ENCODE measurements at places on chromosomes 4 and X.
A peak's percentile ranks its signal among the peaks of the same experiment; 100 is the strongest.

- DNase-seq: no peak
These were observed 51.7 kb downstream of the TMEM154 start for GRCh38 chr4:152628128-152628527.

DNA sequence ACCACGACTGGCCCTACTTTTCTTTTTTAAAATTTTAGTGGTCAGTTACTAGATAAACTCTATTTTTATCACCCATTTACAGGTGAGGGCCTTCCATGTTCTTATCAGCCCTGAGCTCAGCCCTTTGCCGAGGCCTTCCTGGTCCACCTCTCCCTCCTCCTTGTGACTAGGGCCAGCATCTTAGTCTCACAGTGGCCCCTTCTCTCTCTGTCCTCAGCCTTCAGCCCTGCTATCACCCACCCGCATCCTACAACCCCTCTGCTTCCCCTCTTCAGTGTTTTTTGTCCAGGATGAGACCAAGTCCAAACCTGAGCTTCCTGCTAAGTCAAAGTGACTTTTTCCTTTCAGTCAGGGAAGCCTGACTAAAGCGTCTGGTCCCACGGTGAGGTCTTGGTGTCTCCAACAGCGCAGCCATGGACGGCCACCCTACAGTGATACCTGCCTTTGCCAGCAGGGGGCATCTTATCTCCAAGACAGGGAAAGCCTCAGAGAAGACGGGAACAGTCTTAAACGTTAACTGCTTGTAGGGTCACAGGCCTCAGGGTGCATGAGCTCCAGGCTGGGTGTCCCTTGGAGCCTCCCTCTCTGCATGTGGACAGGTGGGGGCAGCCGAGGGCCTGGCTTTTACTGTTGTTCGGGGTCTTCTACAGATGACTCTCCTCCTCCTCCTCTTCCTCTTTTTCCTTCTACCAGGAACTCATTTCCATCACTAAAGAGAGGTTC is 11.7 kb upstream of the GAGE10 start:
- peak; percentile 51 for DNase-seq

GRCh38 chr4:82042042-82042441 is 331.7 kb downstream of the HNRNPD start:
- DNase-seq: no peak

- DNase-seq: no peak
These were observed 231.1 kb upstream of the ANXA3 start for GRCh38 chr4:78320349-78320935.

DNA sequence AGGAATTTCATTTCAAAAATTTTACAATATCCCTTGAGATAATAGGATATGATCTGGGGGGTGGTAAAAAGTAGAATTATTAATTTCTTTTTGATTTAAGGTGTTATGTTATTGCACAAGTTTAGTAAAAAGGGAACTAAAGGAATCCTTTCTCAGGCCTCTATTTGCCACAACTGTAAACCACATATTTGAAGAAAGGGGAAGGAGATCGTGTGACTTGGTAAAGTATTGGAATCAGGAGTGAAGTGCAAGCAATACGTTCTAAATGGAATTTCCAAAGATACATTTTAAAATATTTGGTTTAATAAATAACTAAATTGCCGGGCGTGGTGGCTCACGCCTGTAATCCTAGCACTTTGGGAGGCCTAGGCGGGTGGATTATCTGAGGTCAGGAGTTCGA is 35.3 kb upstream of the SCRG1 start:
- DNase-seq: no peak

- DNase-seq: no peak
These were observed 22.0 kb downstream of the UGT2B4 start for GRCh38 chr4:69473699-69474098.

- no peak for DNase-seq
These were observed 60.9 kb downstream of the ADGRA3 start for GRCh38 chr4:22454955-22455354.

DNA sequence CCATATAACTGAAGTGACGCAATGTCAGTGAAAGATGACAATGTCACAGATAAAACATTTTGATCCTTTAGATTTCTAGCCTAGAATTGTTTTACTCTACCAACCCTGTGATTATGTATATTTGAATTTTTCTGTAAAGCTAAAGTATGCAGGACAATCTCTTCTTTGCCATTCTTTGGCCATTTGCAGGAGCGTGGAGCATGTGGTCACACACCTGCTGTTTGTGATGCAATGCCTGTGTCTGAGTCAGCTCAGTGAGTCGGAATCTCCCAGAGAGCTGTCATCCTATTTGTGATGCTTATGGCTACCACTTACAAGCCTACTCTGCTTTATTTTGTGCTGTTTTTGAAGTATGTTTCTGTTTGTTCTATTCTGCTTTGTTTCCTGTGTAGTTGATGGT is 214.5 kb downstream of the NAF1 start:
- no peak for DNase-seq

DNA sequence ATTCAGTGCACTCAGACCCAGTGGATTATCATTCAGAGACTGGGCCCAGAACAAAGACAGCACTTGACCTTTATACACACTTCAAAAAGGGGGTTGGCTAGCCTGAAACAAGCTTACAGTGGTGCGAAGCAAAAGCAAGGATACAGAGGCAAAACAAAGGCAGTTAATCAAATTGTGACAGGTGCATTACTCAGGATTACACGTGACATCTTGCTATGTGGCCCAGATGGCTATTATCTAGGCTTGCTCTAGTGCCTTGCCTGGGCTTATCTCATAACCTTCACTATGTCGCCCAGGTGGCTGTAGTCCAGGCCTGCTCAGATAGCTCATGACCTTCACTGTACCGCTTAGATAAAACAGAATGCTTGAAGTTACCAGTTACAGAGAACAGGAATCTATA is 1092.1 kb upstream of the PRKX start:
- DNase-seq: no peak

GRCh38 chr4:89400287-89401035 is 92.9 kb upstream of the GPRIN3 start:
- DNase-seq: no peak

DNA sequence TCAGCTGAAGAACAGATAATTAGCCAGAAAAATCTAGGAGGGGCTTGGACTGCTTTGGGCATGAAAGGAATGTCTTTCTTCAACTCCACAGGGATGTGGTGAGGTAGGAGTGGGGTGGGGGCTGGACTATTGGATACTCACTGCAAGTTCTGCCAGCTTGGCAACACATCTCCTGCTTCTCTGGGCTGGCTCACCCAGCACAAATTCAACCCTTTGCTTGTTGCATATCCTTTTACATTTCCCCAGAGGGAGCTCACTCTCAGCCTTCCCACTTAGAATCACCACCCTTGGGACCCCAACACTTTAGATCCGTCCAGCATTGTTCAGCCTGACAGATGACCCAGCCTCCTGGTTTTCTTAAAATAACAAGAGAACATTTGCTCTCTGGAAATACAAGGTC is 120.6 kb downstream of the KDR start:
- no peak for DNase-seq

GRCh38 chr4:184588893-184589292 is 60.4 kb downstream of the CASP3 start:
- DNase-seq: no peak

DNA sequence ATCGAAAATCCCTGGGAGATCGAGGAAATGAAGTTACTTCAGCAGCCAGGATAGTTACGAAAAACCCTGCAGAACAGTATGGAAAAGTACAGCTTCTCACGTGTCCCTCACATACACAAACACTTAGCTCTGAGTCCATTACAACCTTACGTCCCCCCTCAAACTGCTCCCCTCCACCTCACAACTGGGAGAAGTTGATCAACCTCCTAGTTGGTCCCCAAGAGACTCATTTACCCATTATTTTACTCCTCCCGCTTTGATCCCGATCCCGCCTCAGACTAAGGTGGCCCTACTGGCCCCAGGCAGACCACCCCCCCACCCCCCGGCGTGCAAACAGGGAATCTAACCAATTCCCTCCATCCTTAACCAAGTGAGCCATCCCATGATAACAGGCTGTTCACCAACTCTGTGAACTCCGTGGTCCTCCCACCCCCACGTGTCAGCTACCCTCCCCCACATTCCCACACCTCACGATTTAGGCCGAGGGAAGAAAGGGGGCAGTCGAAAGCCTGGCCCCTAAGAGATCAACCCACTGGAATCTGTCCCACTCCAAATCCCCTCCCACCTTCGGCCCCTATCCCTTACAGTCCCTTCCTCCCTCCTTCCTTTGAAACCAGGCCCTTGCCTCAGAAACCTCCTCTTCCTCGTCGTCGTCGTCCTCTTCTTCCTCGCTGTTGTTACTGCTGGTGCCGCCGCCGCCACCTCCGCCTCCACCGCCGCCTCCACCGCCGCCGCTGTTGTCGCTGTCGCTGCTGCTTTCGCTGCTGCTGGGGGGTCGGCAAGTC is 755 bp downstream of the ANKRD17 start:
- DNase-seq: peak; percentile 4

GRCh38 chr4:96342790-96343455 is 503.0 kb downstream of the PDHA2 start:
- no peak for DNase-seq

DNA sequence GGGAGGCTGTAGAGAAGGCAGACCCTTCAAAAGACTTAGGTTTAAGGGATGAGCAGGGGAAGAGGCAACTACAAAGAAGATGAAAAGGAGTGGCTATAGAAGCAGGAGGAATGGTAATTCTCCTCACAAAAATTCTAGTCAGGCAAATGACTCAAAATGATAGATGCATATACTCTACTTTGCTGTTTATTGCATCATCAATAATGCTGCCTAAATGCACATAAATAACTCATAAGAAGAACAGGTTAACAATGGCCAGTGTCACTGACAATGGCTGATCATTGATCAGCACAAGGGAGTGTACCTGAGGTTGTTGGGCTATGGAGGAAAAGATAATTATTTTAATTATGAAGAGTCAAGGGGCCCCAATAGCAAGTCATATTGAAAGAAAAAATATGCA is 184.7 kb upstream of the ETNPPL start:
- no peak for DNase-seq

- no peak for DNase-seq
These were observed 733.3 kb downstream of the RPA4 start for GRCh38 chrX:97616883-97617530.

All from central memory CD4-positive, alpha-beta T cell (primary cell).